Posterior cingulate gyrus (tissue), 11 donors: ENCODE measurements at places on chromosomes 1 and 21.

GRCh38 chr1:70667494-70668170 is 256.6 kb downstream of the CTH start:
- DNase-seq: no peak

GRCh38 chr1:31272369-31272768 is 24.2 kb downstream of the SNRNP40 start:
- no peak for DNase-seq

DNA sequence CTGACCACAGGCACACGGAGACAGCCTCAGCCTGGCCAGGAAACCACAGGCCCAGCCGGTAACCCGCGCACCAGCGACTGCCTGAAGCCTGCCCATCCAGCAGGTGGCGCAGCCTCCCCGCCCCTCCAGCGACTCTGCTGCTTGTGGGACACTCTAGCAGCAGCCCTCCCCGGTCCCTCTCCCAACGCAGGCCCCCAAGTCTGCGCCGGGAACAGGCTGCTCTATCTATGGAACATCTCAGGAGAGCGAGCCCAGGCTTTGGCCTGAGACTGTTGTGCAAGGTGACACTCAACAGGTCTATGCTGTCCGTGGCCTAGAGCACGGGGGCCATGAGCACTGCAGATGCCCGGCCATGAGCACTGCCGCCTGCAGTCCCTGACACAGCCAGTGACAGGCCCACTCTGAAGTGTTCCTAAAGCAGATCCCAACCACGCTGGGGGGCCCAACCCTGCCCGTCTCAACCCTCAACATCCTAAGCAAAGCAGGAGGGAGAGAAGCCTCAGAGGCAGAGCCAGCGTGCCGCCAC is 28.4 kb downstream of the WDR4 start:
- no peak for DNase-seq

DNA sequence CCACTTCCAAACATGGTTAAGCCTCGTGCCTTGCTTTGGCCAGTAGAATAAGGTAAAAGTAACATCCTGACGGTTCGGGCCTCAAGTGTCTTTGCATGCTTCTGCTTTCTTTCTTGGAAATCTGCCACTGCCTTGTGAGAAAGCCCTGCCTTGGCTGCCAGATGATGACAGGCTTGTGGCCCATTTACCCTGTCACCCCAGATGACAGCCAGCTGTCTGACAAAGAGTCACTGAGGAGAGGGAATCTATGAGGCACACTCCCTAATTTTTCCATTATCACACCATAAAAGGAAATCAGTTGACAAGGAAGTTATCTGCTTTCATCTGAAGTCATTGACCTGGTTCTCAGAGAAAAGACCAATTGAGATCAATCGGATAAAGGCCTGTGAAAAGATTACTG is 199.8 kb downstream of the USH2A start:
- DNase-seq: no peak

- DNase-seq: peak; percentile 41
These were observed 948 bp downstream of the STK40 start for GRCh38 chr1:36384542-36385409.

- no peak for DNase-seq
These were observed 7.4 kb downstream of the WDR77 start for GRCh38 chr1:111441573-111442192.

- no peak for DNase-seq
These were observed 16.9 kb upstream of the POGK start for GRCh38 chr1:166822385-166822784.

- no peak for DNase-seq
These were observed 19.4 kb downstream of the F11R start for GRCh38 chr1:161001525-161001924.

DNA sequence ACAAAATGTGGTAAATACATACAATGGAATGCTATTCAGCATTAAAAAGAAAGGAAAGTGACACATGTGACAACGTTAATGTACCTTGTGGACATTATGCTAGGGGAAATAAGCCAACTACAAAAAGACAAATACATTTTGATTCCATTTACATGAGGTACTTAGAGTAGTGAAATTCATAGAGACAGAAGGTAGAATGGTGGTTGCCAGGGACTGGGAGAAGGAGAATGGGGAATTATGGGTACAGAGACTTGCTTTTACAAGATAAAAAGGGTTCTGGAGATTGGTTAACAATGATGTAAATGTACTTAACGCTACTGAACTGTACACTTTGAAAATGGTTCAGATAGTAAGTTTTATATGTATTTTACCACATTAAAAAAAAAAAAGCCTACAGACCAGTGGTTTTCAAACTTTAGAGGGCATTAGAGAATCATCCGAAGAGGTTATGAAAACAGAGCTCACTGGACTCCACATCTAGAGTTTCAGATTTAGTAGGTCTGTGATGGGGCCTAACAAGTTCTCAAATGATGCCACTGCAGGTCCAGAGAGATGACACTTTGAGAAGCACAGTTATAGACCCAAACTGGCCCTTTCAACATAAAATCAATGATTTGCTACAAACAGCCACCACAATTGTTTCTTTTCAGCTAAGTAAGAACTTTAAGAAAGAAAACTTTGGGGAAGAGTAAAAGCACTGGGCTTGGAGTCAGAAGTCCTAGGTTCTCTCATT is 9.6 kb upstream of the ADCY10 start:
- DNase-seq: no peak

DNA sequence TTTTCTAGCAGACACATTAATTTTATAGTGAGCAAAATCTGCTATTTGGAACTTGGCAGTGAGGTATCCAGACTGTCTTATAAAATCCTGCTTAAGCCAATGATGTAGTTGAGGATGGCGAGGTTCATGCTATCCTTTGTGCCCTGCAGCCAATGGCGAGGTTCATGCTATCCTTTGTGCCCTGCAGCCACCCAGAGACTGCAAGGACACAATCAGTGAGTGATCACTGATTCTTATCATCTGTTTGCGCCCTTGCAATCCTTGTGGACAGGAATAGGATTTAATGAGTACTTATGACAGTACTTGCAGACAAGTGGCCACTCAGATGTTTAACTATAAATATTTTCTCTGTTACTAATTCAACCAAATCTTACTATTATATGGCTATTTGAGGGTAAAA is 112.6 kb downstream of the EIF4G3 start:
- DNase-seq: no peak

GRCh38 chr1:156627313-156627880 is 8.2 kb downstream of the HAPLN2 start:
- no peak for DNase-seq

DNA sequence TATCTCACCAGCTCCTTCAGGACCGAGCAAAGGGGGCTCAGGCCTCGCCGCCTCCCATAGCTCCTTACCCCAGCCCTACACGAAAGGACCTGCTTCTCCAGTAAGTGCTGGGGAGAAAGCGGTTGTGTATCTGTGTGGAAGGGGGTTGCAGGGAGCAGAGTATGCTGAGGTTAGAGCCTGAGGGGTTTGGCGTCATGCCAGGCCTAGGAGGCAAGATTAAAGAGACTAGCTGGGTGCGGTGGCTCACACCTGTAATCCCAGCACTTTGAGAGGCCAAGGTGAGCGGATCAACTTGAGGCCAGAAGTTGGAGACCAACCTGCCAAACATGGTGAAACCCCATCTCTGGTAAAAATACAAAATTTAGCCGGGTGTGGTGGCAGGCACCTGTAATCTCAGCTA is 14.1 kb upstream of the RASSF5 start:
- DNase-seq: no peak

DNA sequence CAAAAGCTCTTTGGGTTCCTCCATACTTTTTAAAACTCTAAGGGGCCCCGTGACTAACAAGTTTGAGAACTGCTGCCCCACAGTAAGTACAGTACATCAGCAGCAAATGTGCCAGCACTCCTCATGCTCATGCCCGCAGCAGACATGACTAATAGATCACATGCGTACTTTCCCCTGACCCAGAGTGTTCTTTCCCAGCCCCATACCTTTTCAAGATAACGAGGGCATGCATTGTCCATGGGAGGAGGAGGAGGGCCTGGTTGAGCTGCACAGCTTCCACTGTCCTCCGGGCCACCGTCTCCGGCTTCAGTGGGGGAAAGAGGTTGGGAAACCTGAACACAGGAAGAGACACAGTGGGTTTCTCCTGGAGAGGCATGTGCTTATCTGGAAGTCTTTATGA is 45.5 kb downstream of the DHRS3 start:
- DNase-seq: no peak

- no peak for DNase-seq
These were observed 24.0 kb upstream of the GALNT2 start for GRCh38 chr1:230043081-230043480.

- no peak for DNase-seq
These were observed 71.8 kb downstream of the COLGALT2 start for GRCh38 chr1:183965726-183966125.

GRCh38 chr1:77282866-77283539 is 1.2 kb downstream of the AK5 start:
- DNase-seq: peak; percentile 33

- DNase-seq: no peak
These were observed 322.8 kb downstream of the PAPPA2 start for GRCh38 chr1:176785791-176786190.

- no peak for DNase-seq
These were observed 672.4 kb upstream of the TMPRSS15 start for GRCh38 chr21:19076031-19076430.

DNA sequence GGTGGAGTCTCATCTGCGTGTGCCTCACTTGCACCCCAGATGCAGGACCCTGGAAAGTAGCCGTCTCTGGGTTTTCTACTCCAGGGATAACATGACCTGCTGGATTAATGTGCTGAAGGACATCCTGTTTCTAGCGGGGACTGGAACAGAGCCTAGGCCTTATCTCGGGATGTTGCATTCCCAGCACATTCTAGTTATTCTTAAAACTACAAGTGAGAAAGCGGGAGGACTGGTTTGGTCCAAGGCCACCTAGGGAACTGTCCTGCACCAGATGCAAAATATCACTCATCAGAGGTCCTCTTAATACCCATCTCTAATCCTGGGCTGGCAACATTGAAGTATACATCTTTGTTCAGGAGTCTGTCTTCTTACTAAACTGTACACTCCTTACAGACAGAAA is 179.9 kb downstream of the ZC3H11B start:
- no peak for DNase-seq

- DNase-seq: no peak
These were observed 574.3 kb upstream of the USP24 start for GRCh38 chr1:55789466-55789865.

GRCh38 chr1:6259491-6260362 is 1.2 kb downstream of the GPR153 start:
- peak; percentile 41 for DNase-seq

GRCh38 chr1:198174297-198174696 is 17.5 kb downstream of the NEK7 start:
- no peak for DNase-seq

DNA sequence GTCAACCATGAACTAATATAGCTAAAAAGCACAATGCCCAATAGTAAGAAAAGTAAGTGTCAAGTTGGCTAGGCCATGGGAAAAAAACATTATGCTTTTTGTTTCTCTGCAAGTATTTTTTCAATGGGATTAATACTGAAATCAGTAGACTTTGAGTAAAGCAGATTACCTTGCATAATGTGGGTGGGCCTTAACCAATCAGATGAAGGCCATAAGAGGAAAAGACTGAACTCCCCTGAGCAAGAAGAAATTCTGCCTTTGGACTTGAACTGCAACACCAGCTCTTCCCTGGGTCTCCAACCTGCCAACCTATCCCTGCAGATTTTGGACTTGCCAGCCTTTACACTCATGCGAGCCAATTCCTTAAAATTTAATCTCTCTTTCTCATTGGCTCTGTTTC is 6.4 kb upstream of the RSPO1 start:
- no peak for DNase-seq

DNA sequence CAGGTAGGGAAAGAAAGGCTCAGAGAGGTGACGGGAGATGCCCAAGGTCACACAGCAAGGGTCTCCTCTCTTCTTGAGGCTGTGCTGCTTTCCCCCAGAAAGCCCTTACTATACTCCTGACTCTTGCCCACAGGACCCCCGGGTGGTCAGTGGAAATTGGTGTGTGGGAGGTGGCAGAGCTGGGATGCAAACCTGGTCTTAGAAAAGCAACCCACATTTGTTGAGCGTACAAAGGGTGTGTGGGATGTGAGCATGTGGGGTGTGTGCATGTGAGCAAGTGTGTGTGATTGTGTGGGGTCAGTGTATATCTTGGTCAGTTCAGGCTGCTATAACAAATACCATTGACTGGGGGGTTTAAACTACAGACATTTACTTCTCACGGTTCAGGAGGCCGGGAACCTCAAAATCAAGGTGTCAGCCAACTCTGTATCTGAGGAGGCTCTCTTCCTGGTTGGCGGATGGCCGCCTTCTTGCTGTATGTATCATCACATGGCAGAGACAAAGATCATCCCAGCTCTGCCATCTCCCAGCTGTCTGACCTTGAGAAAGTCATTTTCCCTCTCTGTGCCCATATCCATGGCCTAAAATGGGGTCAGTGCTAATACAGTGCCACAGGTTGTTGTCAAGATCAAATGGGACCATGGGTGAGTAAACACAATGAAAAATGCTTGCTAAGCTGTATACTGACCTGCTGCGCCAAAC is 268.5 kb downstream of the PTPRU start:
- no peak for DNase-seq

DNA sequence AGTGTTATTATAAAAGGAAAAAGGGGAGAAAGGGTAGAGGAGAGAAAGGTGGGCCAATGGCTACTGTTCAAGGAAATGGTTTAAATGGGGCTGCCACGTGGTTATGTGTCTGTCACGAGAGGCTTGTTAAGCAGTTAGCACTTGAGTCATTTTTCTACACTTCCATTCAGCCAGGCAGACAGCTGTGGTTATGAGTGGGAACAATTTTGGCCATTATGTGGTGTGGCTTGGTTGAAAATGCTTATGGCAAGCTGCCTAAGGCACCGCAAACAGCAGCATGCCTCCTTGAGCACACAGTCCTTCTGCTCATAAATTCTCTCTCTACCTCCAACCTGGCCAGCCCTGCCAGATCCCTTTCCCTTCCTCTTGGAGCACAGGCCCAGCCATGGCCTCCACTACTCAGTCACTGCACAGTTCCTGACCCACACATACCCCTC is 3.2 kb upstream of the SRM start:
- DNase-seq: peak; percentile 11

- peak; percentile 76 for DNase-seq
These were observed 5.2 kb downstream of the FOXD3 start for GRCh38 chr1:63327417-63328054.
